DMS53 (cell line): ENCODE measurements at places on chromosomes 5 and 9.

DNA sequence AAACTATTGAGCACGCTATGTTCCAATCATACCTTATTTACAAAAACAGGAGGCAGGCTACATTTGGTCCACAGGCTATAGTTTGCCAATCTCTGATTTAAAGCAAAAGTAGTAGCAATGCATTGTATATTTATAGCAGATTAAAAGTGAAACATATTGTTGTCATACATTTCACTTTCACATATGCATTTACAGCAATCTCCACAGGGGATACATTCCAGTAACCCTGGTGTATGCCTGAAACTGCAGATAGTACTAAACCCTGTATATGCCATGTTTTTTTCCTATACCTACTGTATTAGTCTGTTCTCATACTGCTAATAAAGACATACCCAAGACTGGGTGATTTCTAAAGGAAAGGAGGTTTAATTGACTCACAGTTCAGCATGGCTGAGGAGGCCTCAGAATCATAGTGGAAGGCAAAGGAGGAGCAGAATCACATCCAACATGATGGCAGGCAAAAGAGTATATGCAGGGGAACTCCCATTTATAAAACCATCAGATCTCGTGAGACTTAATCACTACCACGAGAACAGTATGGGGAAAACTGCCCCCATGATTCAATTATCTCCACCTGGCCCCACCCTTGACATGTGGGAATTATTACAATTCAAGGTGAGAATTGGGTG lies 5.9 kb upstream of the CSF1R start:
- DNase-seq = no peak

DNA sequence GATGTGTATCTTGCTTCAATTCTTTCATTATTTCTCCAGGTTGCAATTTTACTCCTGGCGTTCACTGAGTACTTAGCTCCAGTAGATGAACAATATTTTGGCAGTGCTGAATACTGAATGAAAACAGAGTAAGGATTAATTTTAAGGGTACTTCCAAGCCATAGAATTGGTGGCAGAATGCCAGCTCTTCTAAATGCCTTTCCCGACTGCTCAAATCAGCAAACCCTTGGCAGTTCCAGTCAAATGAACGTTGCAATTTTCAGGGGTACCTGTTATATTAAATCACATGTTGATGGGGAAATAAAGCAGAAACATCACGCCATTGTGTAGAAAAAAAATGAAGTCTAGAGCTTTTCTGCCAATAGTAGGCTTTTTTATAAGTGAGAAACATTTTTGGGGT lies 282.4 kb upstream of the RPS23 start:
- DNase-seq = no peak

DNA sequence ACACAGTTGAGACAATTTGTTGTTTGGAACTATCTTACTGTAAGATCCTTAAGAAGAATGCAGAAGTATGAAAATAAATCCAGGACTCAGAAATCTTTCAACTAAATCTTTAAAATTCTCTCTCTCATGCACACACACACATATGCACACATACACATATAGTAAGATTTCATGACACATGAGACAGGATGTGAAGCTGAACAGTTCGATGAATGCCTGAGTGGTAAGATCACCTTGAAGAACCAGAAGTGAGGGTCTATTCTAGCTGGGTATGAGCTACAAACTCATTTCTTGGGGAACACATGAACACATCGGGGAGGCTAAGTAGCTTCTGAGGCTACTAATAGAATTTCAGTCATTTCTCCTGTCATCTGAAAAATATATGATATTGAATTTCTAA lies 153.6 kb downstream of the TMC1 start:
- DNase-seq = no peak

- DNase-seq = no peak
Observed at GRCh38 chr9:93306081-93306480, 122.1 kb downstream of the WNK2 start.

- DNase-seq = no peak
Observed at GRCh38 chr9:127815512-127816361, 13.1 kb downstream of the FPGS start.

DNA sequence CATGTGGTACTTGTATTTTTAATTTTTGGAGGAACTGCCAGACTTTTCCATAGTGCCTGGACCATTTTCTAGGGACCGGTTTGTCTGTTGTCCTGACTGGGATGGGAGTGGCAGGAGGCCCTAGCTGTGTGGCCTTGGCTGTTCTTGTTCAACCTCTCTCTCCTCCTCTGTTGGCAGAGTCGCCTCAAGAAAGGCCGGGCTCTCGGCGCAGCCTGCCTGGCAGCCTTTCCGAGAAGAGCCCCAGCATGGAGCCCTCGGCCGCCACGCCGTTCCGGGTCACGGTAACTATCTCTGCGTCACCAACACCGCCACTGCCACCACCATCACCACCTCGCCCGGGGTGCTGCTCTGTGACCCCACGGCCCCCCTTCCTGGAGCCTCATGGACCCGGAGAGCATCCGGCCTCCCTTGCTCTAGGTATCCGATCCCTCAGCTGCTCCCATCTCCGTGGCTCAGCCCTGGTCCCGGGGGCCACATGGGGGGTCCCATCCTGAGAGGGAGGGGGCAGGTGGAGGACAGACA lies 27.1 kb downstream of the DAB2IP start:
- DNase-seq = no peak

DNA sequence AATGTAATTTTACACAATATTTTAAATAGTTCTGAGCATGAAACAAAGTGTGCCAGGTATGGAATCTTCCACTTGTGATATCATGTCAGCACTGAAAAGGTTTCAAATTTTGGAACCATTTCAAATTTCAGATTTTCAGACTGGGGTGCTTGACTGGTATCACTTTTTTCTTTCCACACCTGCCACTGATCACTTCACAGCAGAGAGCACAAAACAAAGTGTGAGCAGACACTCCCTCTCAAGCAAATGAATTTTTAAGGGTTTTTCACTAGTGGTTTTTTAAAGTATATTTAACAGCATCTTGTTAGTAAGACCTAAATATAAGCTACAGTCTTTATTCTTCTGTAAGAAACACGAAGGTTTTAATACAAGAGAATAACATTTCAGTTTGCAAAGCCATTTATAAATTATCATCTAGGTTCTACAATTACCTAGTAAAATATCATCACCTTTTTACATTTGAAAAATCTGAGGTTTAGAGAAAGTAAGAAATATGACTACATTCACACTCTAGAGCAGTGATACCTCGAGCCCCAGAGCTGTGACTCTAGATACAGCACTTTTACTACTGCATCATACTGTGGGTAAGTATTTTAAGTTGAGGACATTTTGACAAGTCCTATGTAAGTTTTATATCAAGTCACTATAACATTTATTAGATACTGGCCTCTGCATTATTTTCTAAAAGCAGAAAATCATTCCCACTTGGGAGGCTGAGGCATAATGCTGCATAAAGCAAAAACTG lies 14.6 kb downstream of the GOLPH3 start:
- DNase-seq = no peak

- DNase-seq = no peak
Observed at GRCh38 chr5:143678148-143678905, 133.6 kb upstream of the HMHB1 start.

- DNase-seq = no peak
Observed at GRCh38 chr9:94740145-94740840, 13.8 kb downstream of the AOPEP start.

GRCh38 chr9:69178583-69179011 lies 4.5 kb downstream of the TJP2 start:
- peak; percentile 10 for DNase-seq

DNA sequence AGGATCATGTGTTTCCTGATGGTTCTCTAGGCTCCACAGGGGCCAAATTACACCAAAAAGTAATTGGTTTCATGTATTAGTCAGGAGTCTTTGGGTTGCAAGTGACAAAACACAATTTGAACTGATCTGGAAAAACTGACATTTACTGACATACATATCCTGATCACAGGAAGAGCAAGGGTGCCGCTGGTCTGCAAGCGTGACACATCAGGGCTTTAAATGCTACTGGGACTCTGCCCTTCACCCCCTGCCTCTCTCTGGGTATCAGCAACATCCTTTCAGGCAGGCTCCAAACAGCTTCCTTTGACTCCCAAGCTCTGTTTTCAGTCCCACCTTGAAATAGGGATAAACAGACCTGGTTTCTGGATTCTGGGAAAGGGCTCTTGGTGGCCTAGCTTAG lies 197.5 kb downstream of the PALM2AKAP2 start:
- no peak for DNase-seq

GRCh38 chr9:124419832-124420489 lies 4.7 kb upstream of the PSMB7 start:
- DNase-seq = no peak

DNA sequence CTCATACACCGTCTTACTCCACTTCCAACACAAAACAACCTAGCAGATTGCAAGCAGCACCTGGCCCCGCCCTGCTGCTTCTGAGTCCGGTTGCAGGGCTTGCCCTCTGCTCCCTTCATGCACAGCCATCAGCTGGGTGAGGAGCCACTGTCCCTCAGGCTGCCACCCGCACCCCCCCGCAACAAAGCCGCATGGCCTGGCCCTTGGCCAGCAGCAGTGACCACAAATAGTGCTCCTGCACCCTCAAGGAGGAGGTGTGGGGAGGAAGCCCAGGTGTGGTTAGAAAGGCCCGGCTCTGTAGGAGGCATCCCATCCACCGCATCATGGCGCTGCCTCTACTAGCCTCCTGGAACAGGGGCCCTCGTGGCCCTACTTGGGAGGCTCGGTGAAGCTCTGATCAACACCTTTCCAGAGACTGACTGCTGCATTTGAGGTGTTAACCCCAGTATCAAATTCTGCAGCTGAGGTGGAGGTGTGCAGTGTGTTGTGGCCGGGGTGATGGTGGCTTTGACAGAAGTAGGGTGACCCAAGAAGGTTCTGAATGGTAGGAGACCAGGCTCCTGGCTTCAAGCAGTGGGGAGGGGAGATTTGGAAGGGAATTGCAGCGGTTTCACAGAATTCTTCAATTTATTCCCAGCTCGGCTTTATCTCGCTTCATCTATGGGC lies 52.7 kb downstream of the WNK2 start:
- no peak for DNase-seq

- no peak for DNase-seq
Observed at GRCh38 chr5:181044662-181045305, 4.7 kb downstream of the BTNL9 start.

GRCh38 chr9:4955836-4956235 lies 29.2 kb upstream of the JAK2 start:
- DNase-seq = no peak

DNA sequence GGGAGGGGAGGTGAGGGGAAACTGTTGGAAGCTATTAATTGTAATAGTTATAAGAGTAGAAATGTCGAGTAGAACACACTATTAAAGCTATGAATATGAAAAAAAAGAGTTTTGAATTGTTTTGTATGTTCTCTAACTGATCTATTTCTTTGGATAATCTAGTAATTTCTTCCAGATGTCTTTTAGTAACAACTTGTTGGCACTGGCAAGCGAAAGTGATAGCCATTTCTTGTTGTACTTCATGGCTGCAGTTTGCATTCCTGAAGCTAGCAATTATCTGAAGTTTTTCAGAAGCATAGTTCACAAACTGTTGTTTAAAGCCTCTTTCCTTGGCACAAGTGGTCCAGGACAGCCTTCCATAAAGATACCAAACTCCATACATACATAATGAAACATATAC lies 49.4 kb upstream of the SPATA31C2 start:
- no peak for DNase-seq

DNA sequence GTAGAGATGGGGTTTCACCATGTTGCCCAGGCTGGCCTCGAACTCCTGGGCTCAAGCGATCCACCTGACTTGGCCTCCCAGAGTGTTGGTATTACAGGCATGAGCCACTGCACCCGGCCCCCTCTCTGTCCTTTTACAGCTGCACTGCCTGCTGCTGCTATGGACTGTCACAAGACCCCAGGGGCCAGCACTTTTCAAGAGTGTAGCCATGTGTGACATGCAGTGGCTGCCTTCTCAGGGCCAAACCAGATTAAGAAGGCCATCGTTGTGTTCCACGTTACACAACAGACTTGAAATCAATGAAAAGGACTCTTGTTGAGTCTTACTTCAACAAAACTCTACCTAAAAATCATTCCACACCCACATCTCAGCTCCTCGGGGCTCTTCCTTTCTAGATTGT lies 78.9 kb upstream of the ICE1 start:
- DNase-seq = no peak

DNA sequence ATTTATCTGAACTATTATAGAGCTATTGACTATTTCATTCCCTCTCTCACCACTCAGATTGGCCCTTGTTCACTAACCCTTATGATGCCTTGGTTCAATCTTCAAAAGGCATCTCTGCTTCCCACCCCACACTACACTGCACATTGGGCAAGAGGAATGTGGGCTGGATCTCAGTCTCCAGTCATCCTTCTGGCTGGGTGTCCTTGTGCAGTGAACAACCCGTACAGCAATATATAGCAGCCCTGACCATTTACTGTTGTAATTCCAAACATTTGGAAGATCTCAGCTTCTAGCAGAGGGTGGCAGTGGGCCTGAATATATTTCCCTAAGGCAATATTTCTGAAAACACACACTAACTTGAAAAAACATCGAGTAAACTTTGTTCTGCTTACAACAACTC lies 199.2 kb upstream of the GDNF start:
- no peak for DNase-seq

DNA sequence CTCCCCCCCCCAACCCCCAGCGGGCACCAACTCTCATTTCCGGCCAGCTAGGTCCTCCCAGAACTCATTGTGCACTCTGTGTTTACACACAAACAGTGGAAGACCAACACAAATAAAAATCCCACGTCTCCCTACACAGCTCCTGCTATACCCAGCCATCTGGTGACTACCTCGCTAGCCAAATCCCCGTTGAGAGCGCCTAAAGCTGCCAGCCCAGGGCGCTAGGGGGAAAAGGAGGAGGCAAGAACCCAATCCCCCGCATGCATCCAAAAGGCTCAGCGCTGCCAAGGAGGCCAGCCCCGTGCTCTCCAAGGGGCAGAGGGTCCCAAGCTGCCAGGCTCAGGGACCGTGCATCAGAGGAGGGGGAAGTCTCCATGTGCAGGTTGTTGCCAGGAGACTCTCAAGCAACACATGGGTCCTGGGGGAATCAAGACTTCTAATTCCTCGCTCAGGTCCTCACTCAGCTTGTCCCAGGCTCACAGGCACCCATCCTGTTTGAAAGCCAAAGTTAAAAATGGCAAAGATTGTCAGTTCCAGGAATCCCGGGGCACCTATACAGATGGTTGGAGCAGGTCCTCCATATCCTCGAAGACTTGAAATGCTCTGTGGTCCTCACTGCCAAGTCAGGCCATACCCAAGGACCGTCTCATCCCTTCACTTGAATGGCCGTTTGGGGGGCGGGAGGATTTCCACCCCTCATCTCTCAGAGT lies 2.7 kb downstream of the ASTN2 start:
- peak; percentile 71 for DNase-seq

GRCh38 chr5:80212171-80212667 lies 43.6 kb downstream of the SERINC5 start:
- DNase-seq = no peak

DNA sequence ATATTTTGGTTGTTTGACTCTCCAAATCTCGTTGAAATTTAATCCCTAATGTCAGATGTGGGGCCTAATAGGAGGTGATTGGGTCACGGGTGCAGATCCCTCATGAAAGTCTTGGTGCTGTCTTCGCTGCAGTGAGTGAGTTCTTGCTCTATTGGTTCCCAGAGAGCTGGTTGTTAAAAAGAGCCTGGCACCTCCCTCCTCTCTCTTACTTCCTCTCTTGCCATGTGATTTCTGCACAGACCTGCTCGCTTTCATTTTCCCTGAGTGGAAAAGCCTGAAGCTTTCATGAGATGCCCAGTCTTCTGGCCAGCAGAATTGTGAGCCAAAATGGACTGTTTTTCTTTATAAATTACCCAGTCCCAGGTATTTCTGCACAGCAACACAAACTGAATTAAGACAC lies 221.6 kb downstream of the MAT2B start:
- DNase-seq = no peak
